ENCODE measurements at places on chromosomes 2 and 18.

GRCh38 chr18:78678318-78678695 lies 301.3 kb upstream of the SALL3 start:
- no peak for DNase-seq

GRCh38 chr2:43210467-43211303 lies 15.7 kb downstream of the ZFP36L2 start:
- DNase-seq: no peak

- DNase-seq: no peak
Observed at GRCh38 chr2:232698556-232699091, 1.5 kb downstream of the GIGYF2 start.

DNA sequence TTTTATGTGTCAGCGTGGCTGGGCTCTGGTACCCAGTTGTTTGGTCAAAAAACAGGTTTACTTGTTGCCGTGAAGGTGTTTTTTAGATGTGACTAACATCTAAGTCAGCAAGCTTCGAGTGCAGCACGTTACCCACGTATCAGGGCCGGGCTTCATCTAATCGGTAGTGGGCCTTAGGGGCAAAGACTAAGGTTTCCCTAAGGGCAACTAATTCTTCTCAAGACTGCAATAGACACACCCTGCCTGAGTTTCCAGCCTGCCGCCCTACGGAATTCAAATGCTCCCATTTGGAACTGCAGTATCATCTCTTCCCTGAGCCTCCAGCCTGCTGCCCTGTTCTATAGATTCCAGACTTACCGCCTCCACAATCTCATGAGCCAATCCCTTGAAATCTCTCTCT lies 27.7 kb downstream of the FHL2 start:
- no peak for DNase-seq

DNA sequence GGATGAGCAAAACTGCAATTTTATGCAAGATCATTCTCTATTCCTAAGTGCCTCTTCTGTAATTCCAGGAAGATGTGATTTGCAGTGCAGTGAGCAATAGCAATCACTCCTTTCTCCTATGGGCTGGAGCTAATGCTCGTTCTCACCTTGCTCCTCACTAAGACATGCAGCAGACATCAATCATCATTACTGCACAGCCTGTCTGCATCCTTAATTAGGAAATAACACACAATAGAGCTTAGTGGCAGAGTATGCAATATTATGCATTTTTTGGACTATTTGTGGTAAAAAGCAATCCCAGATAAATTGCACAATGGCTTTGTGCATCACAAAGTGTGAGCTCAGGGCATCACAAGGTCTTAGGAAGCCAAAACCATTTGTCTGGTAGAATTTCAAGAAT lies 32.6 kb upstream of the RAPH1 start:
- no peak for DNase-seq

GRCh38 chr2:70710038-70710690 lies 57.8 kb downstream of the ADD2 start:
- no peak for DNase-seq

GRCh38 chr2:215966951-215967350 lies 46.4 kb downstream of the MREG start:
- no peak for DNase-seq

DNA sequence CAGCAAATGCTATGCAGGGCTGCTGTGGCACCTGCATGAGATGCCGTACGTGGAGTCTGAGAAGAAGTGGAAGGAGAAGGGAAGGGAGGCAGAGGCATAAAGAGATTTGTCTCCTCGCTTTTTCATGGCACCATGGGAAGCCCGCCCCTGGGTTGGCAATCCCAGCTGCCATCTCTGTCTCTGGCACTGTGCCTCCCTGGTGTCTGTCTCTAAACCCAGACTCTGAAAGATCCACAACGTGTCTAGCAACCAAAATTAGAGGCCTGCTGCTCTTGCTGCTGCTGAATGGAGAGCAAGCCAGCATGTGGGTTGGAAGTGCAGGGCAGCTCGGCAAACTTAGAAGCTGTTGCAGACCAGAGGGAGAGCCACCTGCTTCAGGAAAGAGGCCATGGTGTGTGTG lies 53.1 kb downstream of the INO80C start:
- DNase-seq: no peak

DNA sequence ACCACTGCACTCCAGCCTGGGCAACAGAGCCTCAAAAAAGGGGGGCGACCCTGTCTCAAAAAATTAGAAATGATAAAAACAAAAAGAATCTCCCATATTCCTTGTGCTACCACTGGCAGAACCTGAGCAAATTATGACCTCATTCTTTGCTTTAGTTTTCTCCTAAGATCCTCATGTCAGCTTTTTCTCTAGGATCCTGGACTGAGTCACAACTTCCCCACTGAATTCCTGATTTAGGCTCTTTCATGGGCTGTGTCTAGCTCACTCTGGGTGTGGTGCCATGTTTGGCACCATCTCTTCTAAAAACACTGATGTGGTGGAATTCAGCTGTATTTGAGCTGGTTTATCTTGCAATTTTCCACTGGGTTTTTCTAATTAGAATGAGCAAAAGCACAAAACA lies 37.1 kb downstream of the EXOC6B start:
- no peak for DNase-seq

DNA sequence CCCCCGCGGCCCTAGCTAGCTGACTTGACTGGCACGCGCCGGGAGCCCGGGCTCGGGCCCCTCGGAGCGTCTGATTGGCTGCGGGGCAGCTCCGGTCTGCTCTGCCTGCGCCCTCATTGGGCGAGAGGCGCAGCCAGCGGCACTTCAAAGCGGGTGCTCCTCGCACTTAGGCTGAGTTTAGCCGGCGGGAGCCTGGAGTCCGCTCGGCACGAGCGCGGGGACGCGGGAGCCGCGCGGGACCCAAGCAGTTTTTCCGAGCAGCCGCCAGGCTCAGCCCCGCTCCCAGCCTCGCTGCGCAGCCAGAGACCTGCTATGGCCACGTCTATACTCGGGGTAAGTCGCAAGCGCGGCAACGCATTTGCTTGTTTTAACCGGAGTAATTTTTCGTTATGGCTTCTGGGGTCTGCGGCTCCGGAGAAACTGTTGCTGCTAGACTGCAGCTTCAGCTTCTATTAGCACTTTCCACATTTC lies at the start of gene SP9:
Gene SP9 (plus strand): TSS at position 174 of the 471 bp plus-strand sequence. CDS start 139 bp downstream, at position 313.
- no peak for DNase-seq

GRCh38 chr18:55884498-55884897 lies 296.5 kb upstream of the TCF4 start:
- no peak for DNase-seq

GRCh38 chr2:200056105-200056504 lies 100.7 kb downstream of the MAIP1 start:
- DNase-seq: no peak

DNA sequence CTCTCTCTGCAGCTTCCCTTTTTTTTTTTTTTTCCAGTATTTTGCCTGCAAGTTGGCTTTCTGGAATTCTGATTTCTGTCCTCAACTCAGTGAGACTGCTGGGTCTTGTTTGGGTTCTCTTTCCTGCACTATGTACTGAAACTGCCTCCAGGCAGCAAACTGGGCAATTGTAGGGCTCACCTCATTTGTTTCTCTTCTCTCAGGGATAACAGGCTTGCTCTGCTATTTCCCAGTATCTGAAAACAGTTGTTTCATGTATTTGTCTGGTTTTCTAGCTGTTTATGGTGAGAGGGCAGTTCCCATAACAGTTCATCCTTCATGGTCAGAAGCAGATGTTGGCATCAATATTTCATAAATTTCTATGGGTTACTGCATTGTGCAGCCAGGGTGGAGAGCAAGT lies 206.0 kb downstream of the CYRIA start:
- DNase-seq: no peak

DNA sequence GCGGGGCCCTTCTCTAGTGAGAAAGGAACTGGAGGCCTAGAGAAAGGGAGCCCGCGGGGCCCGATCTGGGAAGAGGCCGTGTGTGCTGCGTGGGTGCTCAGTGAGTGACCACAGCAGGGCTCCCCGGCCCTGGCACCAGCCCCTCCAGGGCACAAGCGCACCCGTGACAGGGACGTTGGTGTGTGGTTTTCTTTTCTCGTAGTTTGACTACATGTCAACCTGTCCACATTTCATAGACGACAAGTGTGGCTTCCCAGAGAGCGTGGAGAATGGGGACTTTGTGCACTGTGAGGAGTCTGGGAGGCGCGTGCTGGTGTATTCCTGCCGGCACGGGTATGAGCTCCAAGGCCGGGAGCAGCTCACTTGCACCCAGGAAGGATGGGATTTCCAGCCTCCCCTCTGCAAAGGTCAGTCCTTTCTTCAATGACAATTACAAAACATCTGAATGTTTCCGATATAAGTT lies 83.1 kb downstream of the TPO start:
- no peak for DNase-seq

GRCh38 chr2:18412980-18413675 lies 147.3 kb downstream of the RDH14 start:
- no peak for DNase-seq

GRCh38 chr2:25250331-25251070 lies 82.1 kb upstream of the POMC start:
- peak; percentile 7 for DNase-seq

DNA sequence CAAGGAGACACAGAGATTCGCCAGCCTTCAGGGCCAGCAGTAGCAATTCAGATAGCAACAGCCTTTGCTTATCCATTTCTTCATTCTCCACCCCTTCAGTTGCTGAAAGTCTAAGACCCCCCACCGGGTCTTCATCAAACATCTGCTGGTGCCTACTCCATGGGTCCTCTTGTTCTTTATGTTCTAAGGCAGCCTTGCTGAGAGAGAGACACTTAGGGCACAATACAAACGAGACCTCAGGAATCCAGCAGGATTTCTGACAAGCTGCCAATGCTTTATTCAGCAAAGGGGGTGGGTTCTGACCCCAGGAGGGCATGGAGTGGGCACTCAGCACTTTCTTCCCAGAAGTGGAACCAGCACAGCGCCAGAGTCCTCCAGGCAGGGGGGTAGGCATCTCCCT lies 36.2 kb upstream of the CNGA3 start:
- no peak for DNase-seq

DNA sequence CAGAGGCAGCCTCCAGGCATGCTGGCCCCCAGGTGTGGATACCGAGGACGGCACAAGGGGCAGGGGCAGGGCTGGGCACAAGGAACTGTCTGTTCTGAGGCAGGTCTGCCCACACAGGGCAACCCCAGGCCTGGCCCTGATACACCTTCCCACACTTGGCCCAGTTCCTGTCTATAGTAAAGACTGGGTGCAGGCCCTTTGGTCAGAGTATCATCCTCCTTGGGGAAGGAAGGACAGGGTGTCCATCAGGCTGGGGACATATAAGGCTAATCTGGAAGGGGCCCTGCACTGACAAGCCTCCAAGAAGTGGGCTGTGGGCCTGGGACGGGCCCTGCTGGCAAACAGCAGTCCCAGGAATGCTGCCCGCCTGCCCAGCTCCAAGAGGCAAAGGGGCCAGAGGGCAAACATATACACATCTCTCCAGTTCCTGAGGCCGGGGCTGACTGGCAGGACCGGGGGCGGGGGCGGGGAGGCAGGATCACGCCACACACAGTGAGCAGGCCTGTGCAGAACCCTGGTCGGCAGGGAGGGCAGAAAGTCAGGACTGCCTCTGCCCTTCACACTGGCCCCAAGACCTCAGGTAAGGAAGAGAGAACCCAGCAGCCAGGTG lies 18.9 kb downstream of the SDC1 start:
- no peak for DNase-seq

All from stimulated activated CD4-positive, alpha-beta T cell treated with anti-CD3 and anti-CD28 coated beads, Interleukin-1b, Interleukin-23, amount 100 ng/mL, for 1 hour (primary cell).